ENCODE measurements at places on chromosomes 2 and 18.

DNA sequence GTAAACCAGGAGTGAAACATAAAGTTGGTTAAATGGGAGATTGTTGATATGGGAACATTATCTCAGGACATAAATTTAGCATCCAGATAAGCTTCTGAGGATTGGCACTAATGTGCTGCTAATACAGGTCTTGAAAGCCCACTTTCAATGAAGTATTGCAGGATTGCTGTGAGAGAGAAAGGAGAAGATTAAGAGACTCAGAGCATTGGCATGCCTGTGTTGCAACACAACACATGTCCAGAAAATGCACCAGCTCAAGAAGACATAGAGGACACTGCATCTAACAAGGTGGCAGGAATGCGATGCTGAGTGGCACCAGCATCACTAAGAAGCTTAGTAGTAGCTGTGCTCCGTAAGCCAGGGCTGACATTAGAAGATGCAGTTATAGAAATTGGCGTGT, 728.9 kb downstream of the SUCLG1 start:
- no peak for ATAC-seq

DNA sequence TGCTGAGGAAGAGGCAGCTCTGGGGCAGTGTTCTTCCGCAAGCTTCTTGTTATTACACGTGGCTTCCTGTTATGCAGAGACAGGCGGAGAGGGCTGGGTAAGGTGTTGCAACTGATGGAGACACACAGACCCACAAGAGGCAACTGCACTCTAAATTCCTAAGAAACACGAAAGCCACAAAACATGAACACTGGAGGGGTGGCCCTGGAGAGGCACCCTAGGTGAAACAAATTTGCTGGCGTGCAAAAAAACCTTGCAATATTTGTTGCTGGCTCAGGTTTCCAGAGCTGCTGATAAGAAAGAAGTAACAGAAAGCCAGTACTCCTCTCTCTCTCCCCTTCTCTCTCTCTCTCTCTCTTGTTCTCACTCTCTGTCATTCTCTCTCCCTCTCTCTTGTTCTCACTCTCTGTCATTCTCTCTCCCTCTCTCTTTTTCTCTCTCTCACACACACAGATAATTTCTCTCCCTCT, 31.8 kb downstream of the ARHGAP25 start:
- no peak for ATAC-seq

DNA sequence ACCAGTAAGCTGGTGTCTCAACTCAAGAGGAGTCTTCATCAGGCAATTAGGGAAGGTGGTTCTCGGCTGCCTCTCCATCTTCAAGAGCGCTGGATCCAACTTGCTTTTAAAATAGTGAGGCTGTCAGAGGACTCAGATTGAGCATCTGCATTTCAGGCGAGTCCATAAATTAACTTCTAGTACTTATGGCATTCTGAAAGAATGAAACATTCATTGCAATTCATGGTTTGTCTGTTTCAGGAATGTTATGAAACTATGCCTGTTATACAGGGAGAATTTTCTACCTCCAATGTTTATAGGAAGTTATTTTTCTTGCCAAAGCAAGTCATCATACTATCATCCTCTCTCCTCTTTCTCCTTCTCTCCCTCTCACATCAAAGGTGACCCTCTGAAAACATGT, 883.2 kb downstream of the SLC4A3 start:
- ATAC-seq: no peak

DNA sequence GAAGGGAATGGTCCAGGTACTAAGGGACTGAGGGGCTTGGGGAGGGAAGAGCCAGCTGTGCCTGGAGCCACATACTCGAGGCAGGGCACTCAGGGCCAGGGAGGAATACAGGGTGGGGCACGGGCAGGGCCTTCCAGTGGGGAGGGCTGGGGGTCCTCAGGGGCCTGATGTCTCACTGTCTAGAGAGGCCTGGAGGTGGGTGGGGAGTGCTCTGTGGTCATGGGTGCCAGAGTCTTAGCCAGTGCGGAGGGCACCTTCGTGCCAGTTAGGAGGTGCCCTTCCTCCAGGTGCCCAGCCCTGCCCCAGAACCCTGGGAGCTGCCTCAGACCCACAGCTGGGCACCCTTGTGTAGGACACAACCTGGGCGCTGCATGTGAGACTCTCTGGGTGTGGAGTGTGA, 81.2 kb downstream of the SMAD7 start:
- no peak for ATAC-seq

GRCh38 chr2:101533561-101534148, 58.7 kb upstream of the RFX8 start:
- ATAC-seq: peak; percentile 95

- no peak for ATAC-seq
These were observed 3.0 kb downstream of the RBM45 start for GRCh38 chr2:178115271-178115670.

DNA sequence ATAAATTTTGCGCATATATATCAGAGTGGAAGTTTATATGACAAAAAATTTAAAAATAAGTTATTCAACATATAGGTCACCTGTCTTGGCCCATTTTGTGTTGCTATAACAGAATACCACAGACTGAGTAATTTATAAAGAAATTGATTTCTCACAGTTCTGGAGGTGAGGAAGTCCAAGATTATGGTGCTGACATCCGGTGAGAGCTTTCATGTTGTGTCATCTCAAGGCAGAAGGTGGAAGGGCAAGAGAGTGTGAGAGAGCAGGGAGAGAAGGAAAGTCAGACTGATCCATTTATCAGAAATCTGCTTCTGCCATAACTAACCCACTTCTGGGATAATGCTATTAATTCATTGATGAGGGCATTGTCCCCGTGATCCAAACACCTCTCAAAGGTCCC, 9.0 kb upstream of the FEZ2 start:
- no peak for ATAC-seq
